ENCODE measurements at places on chromosomes 13 and 19.

DNA sequence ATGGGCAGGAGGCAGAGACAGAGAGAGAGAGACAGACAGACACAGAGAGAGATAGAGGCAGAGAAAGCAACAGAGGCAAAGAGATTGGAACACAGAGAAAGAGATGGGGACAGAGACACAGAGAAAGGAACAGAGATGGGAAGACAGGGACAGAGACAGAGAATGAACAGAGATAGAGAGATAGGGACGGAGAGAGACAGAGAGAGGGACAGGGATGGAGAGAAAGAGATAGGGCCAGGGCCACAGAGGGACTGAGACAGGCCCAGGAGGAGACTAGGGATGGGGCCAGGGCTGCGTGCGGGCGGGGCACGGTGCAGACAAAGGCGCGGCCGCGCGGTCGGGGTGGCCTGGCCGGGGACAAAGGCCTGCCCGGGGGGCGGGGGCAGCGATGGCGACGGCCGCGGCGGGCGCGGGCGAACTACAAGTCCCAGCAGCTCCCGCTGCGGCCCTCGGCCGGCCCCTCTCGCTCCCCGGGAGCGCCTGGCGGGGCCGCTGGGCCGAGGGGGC is at the start of gene ZNF358:
TSS of gene ZNF358 (plus strand) at position 459 of the 507 bp plus-strand sequence. CDS start 3,140 bp downstream, outside the sequence.
- peak; percentile 54 for DNase-seq

- no peak for DNase-seq
These were observed 68.1 kb downstream of the CHST8 start for GRCh38 chr19:33689868-33690267.

- no peak for DNase-seq
These were observed 49.4 kb downstream of the SERP2 start for GRCh38 chr13:44422755-44423643.

DNA sequence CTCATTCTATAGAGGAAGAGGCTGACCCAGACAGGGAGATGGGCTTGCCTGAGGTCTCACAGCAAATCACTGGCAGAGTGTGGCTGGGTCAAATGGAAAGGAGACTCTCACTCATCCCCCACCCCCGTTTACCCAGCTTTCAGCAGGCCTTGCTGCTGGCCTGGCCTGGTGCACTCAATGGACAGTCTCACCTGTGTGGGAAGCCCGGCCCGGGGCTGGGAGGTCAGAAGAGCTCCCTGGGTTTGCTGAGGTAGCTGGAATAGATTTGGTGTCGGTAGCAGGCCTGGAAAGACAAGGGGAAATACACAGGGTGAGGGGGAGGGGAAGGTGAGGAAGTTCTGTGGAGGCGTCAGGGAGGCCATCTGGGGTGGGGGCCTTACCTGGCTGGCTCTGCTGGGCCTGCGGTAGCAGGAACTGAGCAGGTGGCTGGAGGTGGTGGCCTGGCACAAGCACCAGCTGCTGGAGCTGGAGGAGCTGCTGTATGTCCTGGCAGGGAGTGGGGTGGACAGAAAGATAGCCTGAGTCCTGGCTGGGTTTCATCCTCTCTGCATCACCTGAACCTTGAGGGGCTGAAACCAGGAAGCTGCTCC is 23.5 kb downstream of the ZNF574 start:
- DNase-seq = no peak

DNA sequence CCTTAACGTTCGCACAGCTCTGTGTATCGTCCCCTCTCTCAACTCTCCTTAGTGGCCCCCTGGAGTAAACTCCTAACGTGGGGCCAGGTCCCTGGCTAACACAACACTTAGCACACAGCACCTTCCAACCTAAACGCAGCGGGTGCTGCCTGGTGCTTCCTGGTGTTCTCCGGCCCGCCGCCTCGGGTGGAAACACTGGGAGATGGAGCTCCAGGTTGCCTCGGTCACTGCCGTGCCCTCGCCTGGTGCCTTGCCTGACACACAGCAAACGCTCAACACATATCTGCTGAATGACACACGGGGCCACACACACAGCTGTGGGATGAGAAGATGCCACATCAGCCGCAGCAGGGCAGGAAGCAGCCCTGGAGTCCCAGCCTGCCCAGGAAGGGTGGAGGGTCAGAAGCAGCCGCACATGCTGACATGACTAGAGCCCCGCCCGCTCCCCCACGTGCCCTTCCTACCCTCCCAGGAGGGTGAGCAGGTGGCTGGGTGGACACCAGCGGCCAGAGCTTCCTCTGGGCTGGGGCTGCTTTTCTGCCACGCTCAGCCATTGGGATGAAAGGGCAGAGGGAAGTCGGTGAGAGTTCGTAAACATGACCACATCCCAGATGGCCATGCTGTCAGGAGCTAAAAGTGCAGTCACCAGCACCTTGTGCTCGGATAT is 6.6 kb downstream of the PEPD start:
- DNase-seq = peak; percentile 11

- no peak for DNase-seq
These were observed 222.4 kb downstream of the KCTD12 start for GRCh38 chr13:76663592-76664335.

Measured in activated CD4-positive, alpha-beta T cell treated with anti-CD3 and anti-CD28 coated beads, Interleukin-2, amount 50 U/mL, for 48 hours (primary cell).